Natural killer cell treated with Interleukin-12 subunit alpha and Interleukin-12 subunit beta and Interleukin-15 and Interleukin-18, amount 100 ng/mL, for 72 hours (primary cell): ENCODE measurements at places on chromosomes 4 and X. TPM values are rescaled to one million over a fixed set of nuclear protein-coding genes. Genes with fewer than 3 reads are reported as not detected.

DNA sequence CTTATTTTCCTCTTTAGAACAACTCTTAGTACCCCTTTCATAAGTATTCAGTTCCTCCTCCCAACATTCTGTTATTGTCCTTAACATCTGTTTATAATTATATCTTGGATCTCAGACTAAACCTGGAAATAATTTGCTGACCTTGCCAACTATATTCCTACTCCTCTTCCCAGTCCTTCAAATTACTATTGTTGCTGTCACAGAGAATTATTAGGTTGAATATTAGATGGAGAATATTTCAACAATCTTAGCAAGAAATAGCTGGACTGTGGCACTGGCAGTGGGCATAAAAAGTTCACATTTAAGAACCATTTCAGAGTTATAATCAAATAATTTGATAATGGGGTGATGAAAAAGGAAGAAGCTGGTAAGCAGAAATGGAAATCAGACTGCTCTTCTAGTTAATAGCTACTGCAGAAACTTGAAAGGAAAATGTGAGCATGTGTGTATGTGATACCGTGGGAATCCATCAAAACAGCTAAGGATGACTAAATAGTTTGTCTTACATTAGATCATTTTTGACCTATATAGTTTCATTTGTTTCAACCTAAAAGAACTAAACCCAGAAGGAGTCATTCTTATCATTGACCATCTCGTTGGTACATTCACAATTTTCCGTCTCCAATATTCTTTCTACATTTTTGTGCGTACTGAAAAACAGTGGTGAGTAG lies 43.3 kb upstream of the PRDM8 start:
- H3K36me3 ChIP-seq = no peaks in the 10 kb centered on the region
- H3K4me1 ChIP-seq = no peaks in the 10 kb centered on the region
- H3K27me3 ChIP-seq = no peaks in the 10 kb centered on the region
- no peak for DNase-seq

Gene MAOA
- total RNA-seq = 0.21 TPM

DNA sequence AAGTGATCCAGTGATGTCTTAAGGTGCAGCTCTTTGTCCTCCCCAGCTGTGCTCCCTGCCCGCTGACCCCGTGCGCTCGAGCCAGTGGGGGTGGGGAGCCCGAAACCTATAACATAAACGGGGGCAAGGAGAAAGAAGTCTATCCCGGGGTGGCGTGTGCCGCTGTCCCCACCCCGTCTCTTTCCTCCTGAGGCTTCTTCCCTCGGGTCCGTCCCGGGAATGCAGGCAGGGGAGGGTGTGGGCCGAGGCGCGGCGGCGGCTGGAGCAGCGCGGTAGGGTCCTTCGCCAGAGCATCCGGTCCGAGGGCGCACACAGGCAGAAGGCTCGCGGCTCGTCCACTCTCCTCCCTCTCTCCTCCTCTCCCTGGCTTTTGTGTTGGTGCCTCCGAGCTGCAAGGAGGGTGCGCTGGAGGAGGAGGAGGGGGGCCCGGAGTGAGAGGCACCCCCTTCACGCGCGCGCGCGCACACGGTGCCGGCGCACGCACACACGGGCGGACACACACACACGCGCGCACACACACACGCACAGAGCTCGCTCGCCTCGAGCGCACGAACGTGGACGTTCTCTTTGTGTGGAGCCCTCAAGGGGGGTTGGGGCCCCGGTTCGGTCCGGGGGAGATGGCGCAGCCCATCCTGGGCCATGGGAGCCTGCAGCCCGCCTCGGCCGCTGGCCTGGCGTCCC lies at the start of gene RAB33A:
Gene RAB33A, plus strand, starts transcription at position 517 of the 681 bp plus-strand sequence. Its CDS starts 101 bp downstream, at position 618.
- DNase-seq = peak; percentile 64
- no peaks in the 10 kb centered on the region for H3K27me3 ChIP-seq
- H3K4me3 ChIP-seq = peak within 1 kb of the TSS; percentile 93
- H3K4me1 ChIP-seq = peaks cover 43% of the 10 kb centered on the region
- H3K36me3 ChIP-seq = no peaks in the 10 kb centered on the region

DNA sequence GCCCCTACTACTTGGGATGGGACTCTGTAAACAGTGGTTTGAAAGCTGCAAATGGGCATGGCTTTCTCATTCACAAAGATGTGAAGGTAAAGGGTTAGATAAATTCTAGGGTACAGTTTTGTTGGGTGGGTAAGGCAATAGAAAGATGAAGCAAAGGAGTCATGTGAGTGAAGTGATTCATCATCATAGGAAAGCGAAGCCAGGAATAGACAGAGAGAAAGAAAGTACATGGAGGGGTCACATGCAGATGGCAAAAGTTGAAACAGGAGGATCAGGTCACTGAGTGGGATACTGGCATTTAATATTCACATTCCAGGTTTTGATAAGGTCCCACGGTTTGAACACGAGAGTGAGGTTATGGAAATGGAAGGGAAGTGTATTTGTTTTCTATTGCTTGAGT lies 8.2 kb upstream of the ABCG2 start:
- peaks cover 8% of the 10 kb centered on the region for H3K27me3 ChIP-seq
- no peaks in the 10 kb centered on the region for H3K4me1 ChIP-seq
- DNase-seq = no peak
- H3K36me3 ChIP-seq = no peaks in the 10 kb centered on the region
- H3K4me3 ChIP-seq = no peak overlapping the region

Gene GRIA2
- not detected for total RNA-seq

GRCh38 chr4:160981083-160981482 lies 1182.7 kb downstream of the FSTL5 start:
- no peaks in the 10 kb centered on the region for H3K4me1 ChIP-seq
- H3K27ac ChIP-seq = no peak overlapping the region
- no peak overlapping the region for H3K4me3 ChIP-seq
- H3K27me3 ChIP-seq = no peaks in the 10 kb centered on the region
- peaks cover 6% of the 10 kb centered on the region for H3K36me3 ChIP-seq

Gene TKTL2
- total RNA-seq = not detected

Gene WDFY3
- 0.21 TPM for total RNA-seq

DNA sequence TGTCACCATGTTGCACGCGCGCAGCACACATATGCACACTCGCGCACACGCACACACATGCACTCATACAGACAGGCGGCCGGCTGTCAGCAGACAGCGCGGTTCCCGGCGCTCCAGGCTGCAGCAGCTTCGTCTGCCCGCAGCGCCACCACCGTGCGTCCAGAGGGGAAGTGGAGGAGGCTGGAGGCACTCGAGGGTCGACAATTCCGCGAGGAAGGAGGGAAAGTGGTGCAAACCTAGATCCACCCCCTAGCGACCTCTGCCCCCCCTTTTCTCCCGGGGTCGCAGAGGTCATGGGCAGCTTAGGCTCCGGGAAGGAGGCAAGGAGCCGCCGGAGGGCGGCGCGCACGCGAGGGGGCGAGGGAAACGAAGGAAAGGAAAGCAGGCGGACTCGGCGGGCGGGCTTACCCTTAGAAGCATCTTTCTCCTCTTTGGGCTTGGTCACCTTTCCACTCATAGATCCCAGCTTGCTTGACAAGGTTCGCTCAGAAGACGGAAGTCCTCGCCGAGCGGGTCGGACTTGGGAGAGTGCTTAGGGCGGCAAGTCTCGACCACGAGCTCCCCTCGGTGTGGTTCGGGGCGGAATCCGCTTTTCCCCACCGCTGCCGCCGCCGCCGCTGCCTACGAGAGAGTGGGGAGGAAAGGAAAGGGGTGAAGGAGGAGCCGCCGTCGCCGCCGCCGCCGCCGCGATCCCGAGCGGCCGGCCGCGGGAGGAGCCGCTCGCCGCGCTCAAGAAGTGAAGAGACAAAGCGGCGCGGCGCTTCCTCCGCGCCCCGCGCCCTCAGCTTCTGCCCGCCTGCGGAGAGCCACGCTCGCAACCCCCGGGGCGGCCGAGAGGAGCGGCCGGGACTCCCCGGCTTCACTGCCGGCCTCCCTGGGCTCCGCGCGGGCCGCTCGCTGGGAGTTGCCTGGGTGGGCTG lies 326.6 kb upstream of the F9 start:
- peak overlapping the region; percentile 74 for H3K4me3 ChIP-seq
- H3K4me1 ChIP-seq = peaks cover 4% of the 10 kb centered on the region
- peaks cover 38% of the 10 kb centered on the region for H3K27me3 ChIP-seq
- no peak overlapping the region for H3K27ac ChIP-seq
- no peak for DNase-seq
- no peaks in the 10 kb centered on the region for H3K36me3 ChIP-seq

DNA sequence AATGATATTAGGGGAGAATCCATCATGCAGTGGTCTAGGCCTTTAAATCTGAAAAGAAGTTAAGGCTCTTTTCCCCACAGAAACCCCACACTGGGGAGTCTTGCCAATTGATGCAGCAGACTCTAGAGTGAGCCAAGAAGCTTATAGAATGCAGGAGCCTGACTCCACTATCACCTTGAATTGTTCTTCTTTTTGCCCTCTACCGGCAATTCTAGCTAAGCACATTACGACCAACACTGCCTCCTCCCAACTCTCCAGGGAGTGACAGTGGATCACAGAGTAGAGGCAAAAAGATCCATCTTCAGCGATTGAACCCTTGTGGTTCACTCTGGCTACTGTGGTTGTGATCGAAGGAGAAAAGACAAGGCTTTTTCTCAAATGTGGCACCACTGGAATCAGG lies 331.5 kb downstream of the NKX6-1 start:
- no peaks in the 10 kb centered on the region for H3K4me1 ChIP-seq
- H3K36me3 ChIP-seq = no peaks in the 10 kb centered on the region
- no peaks in the 10 kb centered on the region for H3K27me3 ChIP-seq
- no peak for DNase-seq
- no peak overlapping the region for H3K4me3 ChIP-seq

- H3K36me3 ChIP-seq = no peaks in the 10 kb centered on the region
- H3K27ac ChIP-seq = peak overlapping the region; percentile 88
- peak; percentile 91 for DNase-seq
- peaks cover 22% of the 10 kb centered on the region for H3K4me1 ChIP-seq
Measured at GRCh38 chr4:680928-681645, 6.7 kb downstream of the MYL5 start.

GRCh38 chr4:336099-336892 lies 1.3 kb upstream of the ZNF141 start:
- H3K27ac ChIP-seq = no peak overlapping the region
- H3K4me3 ChIP-seq = peak overlapping the region; percentile 53
- DNase-seq = no peak
- H3K36me3 ChIP-seq = peaks cover 18% of the 10 kb centered on the region
- H3K4me1 ChIP-seq = peaks cover 38% of the 10 kb centered on the region

GRCh38 chr4:176635372-176636261 lies 157.1 kb downstream of the VEGFC start:
- no peak for DNase-seq
- H3K27ac ChIP-seq = no peak overlapping the region
- H3K36me3 ChIP-seq = no peaks in the 10 kb centered on the region
- no peaks in the 10 kb centered on the region for H3K27me3 ChIP-seq

GRCh38 chr4:29560452-29560851 lies 1159.7 kb upstream of the PCDH7 start:
- H3K27me3 ChIP-seq = no peaks in the 10 kb centered on the region
- peaks cover 14% of the 10 kb centered on the region for H3K36me3 ChIP-seq
- DNase-seq = no peak
- H3K27ac ChIP-seq = no peak overlapping the region
- no peak overlapping the region for H3K4me3 ChIP-seq

Gene ADAD1
- not detected for total RNA-seq

Gene GAGE12H
- not detected for total RNA-seq

GRCh38 chr4:168074861-168075260 lies 17.5 kb upstream of the ANXA10 start:
- no peaks in the 10 kb centered on the region for H3K4me1 ChIP-seq
- no peak overlapping the region for H3K27ac ChIP-seq
- no peaks in the 10 kb centered on the region for H3K36me3 ChIP-seq
- H3K27me3 ChIP-seq = no peaks in the 10 kb centered on the region

Gene ZNF518B
- 28.6 TPM for total RNA-seq

DNA sequence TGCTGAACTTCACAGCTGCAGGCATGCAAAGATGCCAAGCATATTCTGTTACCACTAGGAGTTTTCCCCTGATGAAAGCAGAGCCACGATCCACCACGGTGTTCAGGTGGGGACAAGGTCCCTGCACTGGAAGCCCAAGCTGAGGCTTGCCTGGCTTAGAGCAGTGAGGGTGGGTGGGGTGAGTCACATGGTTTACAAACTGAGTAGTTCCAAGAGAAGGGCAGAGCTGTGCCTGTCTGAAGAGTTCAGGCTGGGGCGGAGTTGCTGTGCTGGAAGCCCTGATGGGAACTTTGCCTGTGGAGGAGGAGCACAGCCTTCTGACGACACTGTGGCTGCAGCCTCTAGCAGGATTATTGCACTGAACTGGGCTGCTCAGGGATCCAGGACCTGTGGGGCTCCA lies 45.5 kb downstream of the FAM9B start:
- H3K4me1 ChIP-seq = no peaks in the 10 kb centered on the region
- H3K27me3 ChIP-seq = peaks cover 2% of the 10 kb centered on the region
- no peaks in the 10 kb centered on the region for H3K36me3 ChIP-seq
- DNase-seq = no peak
- no peak overlapping the region for H3K4me3 ChIP-seq

- peaks cover 70% of the 10 kb centered on the region for H3K36me3 ChIP-seq
- DNase-seq = no peak
- H3K4me1 ChIP-seq = peaks cover 31% of the 10 kb centered on the region
- no peak overlapping the region for H3K4me3 ChIP-seq
Measured at GRCh38 chr4:38800961-38801450, 3.6 kb downstream of the TLR1 start.

Gene MAGEB3
- total RNA-seq = not detected

Gene CNGA1
- total RNA-seq = not detected

DNA sequence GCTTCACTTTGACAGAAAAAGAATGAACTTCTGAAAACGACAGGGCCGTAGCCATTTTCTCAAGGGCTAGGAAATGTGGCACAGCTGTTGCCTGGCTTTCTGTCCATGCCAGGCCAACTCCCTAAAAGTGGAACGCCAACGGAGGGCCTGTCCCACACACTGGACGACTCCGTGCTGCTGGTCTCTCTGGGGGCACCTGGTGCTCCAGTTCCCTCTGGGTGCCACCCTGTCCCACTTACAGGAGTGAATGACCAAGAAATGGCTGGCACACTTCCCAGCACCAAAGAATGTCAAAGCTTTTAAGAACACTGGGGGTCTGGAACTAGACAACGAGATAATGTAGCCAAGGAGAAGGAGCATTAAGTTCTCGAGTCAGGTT lies 40.9 kb downstream of the GATB start:
- peaks cover 5% of the 10 kb centered on the region for H3K4me1 ChIP-seq
- no peaks in the 10 kb centered on the region for H3K27me3 ChIP-seq

Gene ZDHHC15
- not detected for total RNA-seq

DNA sequence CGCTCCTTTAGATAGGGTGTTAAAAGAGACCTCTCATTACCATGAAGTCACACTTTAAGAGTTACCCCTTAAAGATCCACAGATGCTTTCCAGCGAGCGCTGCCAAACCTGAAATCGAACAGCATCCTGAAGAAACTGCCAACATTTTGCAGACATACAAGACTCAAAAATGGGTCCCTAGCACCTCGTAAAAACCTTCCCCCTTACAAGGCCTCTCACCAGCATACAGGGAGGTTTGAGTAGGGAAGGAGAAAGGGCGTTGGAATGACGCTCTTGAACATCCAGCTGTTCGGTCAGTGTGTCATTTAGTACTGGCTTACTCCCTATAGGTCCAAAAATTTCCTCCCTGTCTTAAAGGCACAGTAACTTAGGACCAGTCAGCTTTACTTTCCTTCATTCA lies 45.3 kb upstream of the PGRMC1 start:
- H3K27ac ChIP-seq = no peak overlapping the region
- no peaks in the 10 kb centered on the region for H3K36me3 ChIP-seq
- no peak overlapping the region for H3K4me3 ChIP-seq

Gene PCDH18
- not detected for total RNA-seq

GRCh38 chr4:76607266-76607799 lies 172.3 kb downstream of the SHROOM3 start:
- DNase-seq = no peak
- H3K27me3 ChIP-seq = peaks cover 11% of the 10 kb centered on the region
- no peak overlapping the region for H3K27ac ChIP-seq
- no peaks in the 10 kb centered on the region for H3K36me3 ChIP-seq
- H3K4me1 ChIP-seq = no peaks in the 10 kb centered on the region

GRCh38 chr4:170011921-170012628 lies 14.1 kb downstream of the MFAP3L start:
- no peaks in the 10 kb centered on the region for H3K36me3 ChIP-seq
- peaks cover under 1% of the 10 kb centered on the region for H3K27me3 ChIP-seq
- H3K4me1 ChIP-seq = peaks cover 11% of the 10 kb centered on the region
- no peak overlapping the region for H3K4me3 ChIP-seq
- DNase-seq = no peak
